ENCODE measurements at places on chromosomes 3 and 15.

DNA sequence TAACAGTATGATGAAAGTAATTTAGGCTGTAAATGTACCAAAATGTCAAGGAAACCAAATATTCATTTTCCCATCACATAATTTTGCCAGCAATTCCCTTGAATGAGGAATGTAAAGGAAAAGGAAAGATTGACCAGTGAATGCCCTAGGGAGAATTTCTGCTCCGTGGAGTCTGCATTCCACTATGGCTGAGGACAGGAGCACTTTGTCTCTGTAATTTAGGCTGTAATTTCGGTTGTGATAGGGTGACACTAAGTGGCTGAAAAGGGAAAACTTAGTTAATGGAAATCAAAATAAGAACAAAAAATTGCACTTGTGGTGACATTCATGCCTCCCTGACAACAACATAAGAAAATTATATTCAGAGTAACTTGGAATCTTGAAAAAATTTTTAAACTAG is 8.3 kb upstream of the TMEM207 start:
- DNase-seq: no peak

DNA sequence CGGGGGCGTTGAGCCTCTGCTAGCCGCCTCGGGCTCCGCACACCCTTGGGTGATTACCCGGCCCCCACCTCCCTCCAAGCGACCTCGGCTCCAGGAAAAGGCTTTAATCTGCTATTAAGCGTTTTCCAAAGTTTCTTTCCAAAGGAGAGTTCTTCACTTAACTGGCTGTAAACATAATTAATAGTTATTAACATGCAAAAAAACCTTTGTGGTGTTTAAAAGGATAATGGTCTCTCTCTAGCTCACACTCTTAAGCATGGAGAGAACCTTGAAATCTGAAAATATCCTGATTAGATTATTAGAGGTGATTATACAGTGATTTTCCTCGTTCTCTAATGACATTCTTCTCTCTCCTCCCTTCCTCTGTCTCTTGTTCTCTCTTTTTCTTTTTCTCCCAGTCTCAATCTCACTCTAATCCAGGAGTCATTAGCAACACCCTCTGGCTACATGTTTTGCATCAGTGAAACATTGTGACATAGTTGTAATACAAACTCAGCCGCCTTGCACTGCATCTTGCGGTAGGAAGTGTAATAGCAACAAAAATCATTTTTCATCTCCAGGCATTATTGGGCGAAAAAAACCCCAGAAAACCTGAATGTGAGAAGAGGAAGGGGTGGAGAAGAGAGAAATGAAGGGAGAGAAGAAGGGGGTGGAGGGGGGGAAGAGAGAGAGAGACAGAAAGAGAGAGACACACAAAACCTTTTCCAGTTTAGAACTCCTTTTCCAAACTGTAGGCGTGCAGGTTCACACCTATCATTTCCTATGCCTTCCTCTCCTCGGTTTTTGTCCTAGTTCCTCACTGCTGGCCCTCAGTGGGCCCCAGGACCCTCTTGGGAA is 24.4 kb downstream of the NR2F2 start:
- DNase-seq: no peak

- no peak for DNase-seq
These were observed 26.0 kb downstream of the NEO1 start for GRCh38 chr15:73078291-73078690.

- DNase-seq: no peak
These were observed 50.3 kb downstream of the XYLB start for GRCh38 chr3:38396861-38397260.

DNA sequence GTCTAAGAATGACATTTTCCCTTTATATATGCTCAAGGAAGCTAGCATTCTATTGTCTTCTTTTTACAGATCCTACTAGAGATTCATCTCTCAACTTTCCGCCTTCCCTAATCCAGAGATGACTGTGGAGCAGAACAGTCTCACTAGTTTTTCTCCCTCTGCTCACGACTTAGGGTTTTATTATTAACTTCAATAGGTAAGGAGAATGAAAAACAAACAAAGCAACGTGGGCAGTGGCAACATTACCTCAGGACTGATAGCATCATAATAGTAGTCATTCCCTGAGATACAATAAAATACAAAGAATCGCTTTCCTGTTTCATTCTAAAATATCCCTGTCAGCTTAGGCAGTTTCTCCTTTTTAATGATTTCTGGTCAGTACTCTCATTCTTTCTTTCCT is 154.3 kb upstream of the PLAAT1 start:
- no peak for DNase-seq

GRCh38 chr3:44554626-44555592 is at the start of gene ZKSCAN7:
ZKSCAN7 (plus strand) TSS chr3:44555193; CDS start chr3:44557048, 1,855 bp downstream.
- peak; percentile 27 for DNase-seq

DNA sequence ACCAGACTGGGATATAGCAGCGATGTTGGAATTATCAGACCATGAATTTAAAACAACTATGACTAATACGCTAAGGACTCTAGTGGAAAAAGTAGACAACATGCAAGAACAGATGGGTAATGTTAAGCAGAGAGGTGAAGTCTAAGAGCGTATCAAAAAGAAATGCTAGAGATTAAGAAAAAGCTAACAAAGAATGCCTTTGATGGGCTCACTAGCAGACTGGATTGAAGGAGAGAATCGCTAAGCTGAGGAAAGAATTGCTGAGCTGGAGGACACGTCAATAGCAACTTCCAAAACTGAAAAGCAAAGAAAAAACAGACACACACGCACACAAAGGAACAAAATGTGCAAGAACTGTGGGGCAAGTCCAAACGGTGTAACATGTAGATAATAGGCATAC is 20.0 kb upstream of the CMTM6 start:
- DNase-seq: no peak
